Pancreas (tissue), 10 donors: ENCODE measurements at places on chromosomes 5 and 9.

GRCh38 chr5:152052470-152052869, 127.8 kb upstream of the GLRA1 start:
- no peak for DNase-seq

GRCh38 chr5:127942246-127943060, 141.1 kb upstream of the SLC12A2 start:
- no peak for DNase-seq

DNA sequence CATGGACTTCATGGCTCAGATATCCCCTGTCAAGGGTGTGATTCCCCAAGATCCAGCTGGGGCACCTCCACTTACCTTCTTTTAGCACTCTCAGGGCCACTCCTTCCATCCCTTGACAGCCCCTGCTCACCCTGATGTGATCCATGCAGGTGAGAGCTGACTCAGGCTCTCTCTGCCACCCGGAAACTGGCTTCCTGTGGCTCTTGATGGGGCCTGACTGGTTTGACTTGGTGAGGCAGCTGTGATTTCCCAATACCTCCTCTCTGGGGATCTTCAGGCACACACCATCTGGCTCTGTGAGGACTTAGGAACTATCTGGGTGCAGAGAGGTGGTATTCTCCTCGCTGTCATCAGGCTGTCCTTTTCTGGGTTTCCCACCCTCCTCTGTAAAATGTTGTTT, 7.9 kb upstream of the FAT2 start:
- DNase-seq, result no peak

- no peak for DNase-seq
Measured at GRCh38 chr5:5483880-5484598, 61.6 kb downstream of the ICE1 start.

- DNase-seq, result no peak
Measured at GRCh38 chr5:91211997-91212713, 171.0 kb downstream of the ARRDC3 start.

DNA sequence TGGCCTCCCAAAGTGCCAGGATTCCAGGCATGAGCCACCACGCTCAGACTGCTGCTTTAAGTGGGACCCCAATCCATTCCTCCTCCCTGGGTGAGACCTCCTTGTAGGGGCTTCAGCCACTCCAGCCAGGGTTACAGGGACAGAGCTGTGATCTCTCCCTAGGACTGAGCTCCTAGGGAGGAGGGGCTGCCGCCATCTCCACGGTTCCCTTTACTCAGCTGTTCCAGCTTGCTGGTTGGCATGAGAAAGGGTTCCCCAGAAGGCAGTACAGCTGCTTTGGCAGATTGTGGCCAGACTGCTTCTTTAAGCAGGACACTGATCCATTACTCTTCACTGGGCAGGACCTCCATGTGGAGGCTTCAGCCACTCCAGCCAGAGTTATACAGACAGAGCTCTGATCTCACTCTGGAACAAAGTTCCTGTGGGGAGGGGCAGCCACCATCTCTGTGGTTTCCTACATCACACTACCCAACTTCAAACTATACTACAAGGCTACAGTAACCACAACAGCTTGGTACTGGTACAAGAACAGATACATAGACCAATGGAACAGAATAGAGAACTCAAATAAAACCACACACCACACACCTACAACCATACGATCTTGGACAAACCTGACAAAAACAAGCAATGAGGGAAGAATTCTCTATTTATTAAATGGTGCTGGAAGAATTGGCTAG, 7.2 kb downstream of the INSL6 start:
- no peak for DNase-seq

GRCh38 chr5:82858151-82859025, 218.8 kb downstream of the TMEM167A start:
- DNase-seq, result no peak

- DNase-seq, result no peak
Measured at GRCh38 chr9:73714294-73714693, 562.6 kb downstream of the ANXA1 start.

- no peak for DNase-seq
Measured at GRCh38 chr9:124553738-124554137, 46.5 kb upstream of the NR5A1 start.

- DNase-seq, result no peak
Measured at GRCh38 chr5:96023518-96023917, 61.9 kb upstream of the ELL2 start.

DNA sequence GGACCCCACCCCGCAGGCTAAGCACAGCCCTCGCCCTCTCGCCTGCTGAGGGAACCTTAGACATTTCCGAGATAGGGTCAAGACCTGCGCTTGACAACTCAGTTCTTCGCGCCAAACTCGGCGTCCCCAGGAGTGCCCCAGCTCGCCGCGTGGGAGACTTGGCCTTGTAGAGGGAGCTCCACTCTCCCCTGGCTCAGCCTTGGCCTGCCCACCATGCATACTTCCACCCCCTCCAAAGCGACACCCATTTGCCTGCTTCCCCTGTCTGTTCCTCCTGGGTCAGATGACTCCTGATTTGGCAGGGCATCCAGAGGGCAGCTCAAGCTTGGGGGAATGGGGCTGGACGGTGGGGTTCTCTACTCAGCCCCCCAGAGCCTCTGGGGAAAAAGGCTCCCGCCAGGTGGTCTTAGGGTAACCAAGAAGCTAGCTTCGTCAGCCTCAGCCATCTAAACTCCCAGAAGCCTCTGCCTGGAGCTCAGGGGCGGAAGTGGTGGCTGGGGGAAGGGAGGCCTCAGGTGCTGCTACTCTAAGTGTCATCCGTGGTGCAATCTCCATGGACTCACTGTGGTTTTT, 560 bp downstream of the DOCK2 start:
- DNase-seq, result no peak

GRCh38 chr5:84119252-84119651, 265.4 kb downstream of the EDIL3 start:
- DNase-seq, result no peak

DNA sequence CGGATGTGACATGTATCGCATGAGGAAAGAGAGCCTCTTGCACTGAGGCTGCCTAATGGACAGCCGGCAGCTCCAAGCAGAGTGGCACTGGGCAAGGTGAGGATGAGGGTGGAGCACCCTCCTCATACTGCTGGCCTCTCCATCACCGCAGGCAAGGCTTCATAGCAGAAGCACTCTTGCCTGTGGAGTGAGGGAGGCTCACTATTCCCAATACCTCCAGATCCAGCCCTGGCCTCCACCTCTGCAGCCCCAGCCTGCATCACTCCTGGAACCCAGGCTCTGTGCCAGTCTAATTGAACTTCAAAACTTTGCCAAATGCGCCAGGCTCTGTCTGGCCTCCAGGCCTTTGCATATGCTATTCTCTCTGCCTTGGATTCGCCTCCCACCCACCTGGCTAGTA, 29.7 kb upstream of the ARAP3 start:
- DNase-seq, result no peak

- DNase-seq, result no peak
Measured at GRCh38 chr9:85163415-85163814, 493.9 kb downstream of the NTRK2 start.

- no peak for DNase-seq
Measured at GRCh38 chr9:91516081-91516480, 92.4 kb upstream of the NFIL3 start.

GRCh38 chr5:180155365-180155926, 53.6 kb downstream of the RASGEF1C start:
- no peak for DNase-seq

GRCh38 chr9:19057033-19057432, 7.8 kb downstream of the RRAGA start:
- no peak for DNase-seq

GRCh38 chr9:80156756-80157472, 585.1 kb downstream of the TLE4 start:
- DNase-seq, result no peak

- no peak for DNase-seq
Measured at GRCh38 chr5:82721087-82721410, 356.1 kb downstream of the TMEM167A start.

DNA sequence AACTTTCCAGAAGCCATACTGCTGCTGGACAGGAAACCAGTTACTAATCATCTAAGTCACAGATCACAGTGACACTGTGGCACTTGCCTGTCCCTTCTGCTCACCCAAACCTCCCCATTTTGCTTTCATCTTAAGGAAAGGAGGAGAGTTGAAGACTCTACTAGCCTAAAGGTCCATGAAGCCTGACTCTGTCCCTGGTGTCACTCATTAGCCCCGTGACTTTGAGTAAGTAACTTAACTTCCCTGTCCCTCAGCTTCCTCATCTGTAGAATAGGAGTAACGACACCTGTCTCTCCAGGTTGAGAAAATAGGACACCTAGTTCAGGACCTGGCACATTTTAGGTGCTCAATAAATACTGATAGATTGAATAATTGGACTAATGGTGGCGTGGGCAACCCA, 536 bp upstream of the SLC6A7 start:
- no peak for DNase-seq

GRCh38 chr9:98482226-98482625, 226.5 kb downstream of the GABBR2 start:
- no peak for DNase-seq

DNA sequence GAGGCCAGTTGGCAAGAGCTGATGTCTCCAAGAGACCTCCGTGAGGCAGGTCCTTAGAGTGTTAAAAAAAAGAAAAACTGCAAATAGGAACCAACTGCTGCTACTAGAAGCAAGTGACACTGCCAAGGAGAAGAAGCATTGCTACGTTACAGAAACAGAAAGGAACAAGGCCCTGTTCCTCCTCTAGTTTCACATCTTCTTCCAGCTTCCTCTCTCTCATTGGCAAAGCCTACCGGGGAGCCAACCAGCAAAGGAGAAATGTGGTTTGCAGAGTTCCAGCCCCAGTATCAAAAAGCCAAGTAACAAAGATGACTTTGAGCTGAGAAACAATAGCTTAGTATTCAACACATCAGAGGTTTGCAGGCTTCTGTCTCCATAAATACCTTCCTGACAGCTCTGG, 145.9 kb downstream of the PRELID2 start:
- no peak for DNase-seq

DNA sequence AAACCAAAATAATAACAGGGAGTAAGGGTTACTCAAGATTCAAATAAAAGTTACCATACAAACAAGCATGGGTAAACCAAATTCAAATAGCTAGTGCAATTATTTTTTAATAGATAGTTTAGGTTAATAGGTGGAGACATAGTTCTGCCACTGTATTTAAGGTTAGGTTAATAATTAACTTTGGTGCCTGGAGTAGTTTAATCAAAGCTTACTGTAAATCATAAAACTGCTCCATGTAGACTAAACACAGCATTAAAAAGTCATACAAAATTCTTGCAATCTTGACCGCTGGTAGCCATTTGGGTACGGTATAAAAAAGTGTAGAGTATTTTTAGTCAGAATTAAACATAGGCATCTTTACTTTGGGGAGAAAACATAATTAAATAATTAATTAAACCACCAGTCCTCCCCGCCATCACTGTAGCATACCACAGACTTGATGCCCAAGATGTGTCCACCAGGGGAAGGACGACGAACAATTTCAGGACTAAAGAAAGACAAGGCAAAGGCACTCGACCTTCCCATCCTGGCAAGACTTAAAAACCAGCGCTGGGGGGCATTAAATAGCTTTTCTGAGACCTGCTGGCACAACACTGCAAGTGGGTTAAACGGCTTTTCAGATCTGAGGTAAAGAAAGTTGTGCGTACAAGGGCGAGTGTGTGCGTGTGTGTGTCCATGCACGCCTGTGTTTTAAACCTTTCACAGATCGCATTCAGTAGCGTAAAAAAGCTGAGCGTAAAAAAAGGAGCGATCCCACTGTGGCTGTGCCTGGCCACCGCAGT, 2.9 kb downstream of the SEMA6A start:
- no peak for DNase-seq

DNA sequence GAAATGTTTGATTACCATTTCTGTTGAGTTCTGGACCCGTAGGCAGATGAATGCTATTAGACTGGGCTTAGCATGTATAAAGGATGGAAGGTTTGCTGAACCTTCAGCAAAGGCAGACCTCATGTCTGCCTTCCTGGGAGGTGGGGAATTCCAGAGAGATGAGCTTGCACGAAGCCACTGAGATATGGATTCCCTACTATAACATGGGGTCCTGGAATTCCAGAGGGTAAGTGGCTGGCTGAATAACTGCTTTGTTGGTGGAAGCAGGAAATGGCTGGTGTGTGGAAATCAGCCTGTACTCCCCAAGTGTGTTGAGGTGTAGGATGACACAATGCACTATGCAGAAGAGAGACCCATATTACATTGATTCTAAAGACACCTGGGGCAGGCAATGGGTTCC, 526.4 kb downstream of the CTNND2 start:
- DNase-seq, result no peak

DNA sequence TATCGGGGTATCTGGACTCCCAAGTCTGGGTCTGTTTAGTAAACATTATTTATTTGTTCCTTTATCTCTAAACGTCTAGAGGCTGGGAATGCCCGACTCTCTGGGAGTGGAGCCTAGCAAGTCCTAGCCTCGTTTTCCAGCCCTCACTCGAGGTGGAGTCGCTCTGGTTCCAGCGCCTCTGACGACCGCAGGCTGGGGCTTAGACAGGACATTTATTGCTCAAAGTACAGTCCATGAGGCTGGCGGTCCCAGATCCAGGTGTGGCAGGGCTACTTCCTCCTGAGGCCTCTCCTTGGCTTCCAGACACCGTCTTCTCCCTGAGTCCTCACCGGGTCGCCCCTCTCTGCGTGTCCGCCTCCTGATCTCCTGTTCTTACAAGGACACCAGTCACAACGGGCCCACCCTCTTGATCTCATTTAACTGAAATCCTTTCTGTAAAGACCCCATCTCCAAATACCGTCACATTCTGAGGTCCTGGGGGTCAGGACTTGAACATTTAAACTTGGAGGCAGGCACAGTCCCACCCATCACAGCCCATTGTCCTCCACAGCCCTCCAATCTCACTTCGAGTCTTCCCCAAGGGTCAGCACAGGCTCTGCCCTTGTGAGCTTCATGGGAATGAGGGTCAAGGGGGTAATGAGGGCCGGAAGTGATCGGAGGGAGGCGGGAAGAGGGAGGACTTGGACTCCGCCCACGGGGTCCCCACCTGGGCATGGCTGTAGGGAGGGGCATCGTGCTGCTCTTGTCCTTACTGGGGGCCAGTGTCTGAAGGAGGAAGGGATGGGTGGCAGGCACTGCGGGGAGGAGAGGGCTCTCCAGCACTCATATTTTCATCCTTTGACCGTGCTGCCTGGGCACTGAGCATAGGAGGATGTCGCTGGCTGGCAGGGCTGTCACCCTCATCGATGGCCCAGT, 12.2 kb upstream of the CLPTM1L start:
- DNase-seq, result no peak

- no peak for DNase-seq
Measured at GRCh38 chr9:92747459-92748232, 17.0 kb downstream of the BICD2 start.

- no peak for DNase-seq
Measured at GRCh38 chr9:34240006-34240405, 61.2 kb downstream of the UBAP1 start.

DNA sequence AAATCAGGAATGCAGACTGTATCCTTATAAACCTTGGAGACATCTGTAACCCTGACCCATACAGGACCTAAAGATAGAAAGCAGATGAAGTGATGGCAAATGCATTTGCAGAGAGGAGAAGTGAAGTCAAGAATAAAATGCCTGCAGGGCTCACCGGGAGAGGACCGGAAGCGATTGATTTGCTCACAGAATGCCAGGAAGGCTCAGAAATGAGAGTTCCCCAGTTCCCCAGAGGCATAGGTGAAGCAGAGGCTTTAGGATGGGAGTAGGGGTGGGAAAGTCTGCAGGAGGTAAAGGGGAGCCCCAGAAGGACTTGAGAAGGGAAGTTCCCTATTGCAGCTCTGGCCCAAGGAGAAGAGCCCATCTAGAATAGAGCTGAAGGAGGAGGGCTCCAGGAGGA, 63.9 kb upstream of the TNFAIP8 start:
- DNase-seq, result no peak
